ENCODE measurements at places on chromosomes 7 and 10.

- no peak for DNase-seq
Observed at GRCh38 chr7:76280408-76280807, 22.1 kb upstream of the HSPB1 start.

DNA sequence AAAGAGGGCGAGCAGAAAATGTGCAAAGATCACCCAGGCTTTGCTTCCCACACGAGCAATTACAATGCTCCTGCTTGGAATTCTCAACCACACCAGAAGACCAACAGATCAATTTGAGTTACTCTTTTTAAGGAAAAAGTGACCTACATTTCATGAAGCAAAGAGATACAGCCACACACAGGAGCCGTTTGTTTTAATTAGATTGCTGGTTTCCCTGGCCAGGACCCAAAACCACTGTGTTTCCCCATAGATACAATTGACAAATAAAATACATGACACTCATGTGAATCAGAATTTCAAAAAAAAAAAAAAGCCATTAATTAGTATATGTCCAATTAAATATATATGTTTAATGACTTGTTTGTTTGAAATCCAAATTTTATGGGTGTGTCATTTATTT is 458.3 kb downstream of the PLXDC2 start:
- no peak for DNase-seq

DNA sequence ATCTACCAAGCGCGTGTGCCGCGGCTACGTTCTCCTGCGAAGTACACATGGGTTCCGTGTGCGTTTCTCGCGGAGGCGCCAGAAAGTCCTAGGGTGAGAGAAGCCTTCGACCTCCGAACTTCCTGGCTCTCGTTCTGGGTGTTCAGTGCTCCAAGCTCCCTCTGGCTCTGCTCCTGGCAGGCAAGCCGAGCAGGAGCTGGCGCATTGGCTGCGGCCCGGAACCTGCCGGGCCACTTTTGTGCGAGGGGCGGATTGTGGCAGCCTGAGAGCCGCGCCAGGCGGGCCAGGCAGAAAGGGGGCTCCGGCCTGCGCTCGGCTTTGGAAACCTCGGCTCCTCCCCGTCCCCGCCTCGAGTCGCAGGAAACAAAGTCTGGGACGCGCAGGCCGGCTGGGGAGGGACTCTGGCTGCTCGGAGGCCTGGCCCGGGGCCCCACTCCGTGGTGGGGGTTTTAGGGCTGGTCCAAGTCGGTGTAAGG is 9.6 kb downstream of the EMX2 start:
- DNase-seq = peak; percentile 15

- DNase-seq = no peak
Observed at GRCh38 chr7:81007051-81007450, 88.2 kb upstream of the SEMA3C start.

GRCh38 chr7:127527561-127527960 is 57.8 kb downstream of the GCC1 start:
- DNase-seq = no peak

- no peak for DNase-seq
Observed at GRCh38 chr10:62182171-62182570, 86.5 kb downstream of the RTKN2 start.

GRCh38 chr10:28632584-28632945 is 44.8 kb upstream of the BAMBI start:
- DNase-seq = no peak

DNA sequence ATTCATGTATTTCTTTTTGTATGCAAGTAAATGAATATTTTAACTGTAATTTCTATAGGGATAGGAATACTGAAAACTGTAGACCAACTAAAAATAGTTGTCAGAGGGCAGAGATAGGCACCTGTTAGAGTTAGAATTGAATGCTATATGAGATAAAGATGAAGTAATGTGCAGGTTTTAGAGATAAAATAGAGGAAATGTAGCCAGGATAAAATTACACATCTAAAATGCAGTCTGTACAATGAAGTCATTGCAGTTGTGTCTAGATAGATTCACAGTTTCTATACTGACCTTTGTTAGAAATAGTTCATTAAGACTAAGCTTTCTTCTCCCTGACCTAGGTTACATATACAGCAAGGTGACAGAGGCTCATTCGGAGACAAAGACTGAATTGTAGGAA is 46.2 kb downstream of the SMNDC1 start:
- no peak for DNase-seq

GRCh38 chr7:26376175-26376917 is 84.7 kb downstream of the SNX10 start:
- peak; percentile 44 for DNase-seq

DNA sequence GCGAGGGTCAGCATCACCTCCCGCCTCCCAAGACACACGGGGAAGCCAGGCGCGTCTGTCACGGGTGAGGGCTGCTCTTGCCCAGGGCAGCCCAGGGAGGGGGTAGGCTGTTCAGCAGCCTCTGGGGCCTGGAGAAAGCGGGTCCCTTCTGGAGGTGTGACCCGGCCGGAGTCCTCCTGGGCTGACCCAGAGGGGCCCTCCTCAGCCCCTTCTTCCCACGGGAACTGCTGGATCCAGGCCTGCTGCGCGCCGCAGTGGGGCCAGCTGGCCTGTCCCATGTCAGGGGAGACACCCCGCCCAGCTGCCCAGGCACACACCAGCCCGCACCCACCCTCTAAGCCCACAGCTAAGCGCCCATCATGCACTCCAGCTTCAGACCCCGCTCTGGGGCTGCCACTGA is 41.8 kb downstream of the INSIG1 start:
- no peak for DNase-seq

GRCh38 chr10:133511907-133512528 is 15.1 kb upstream of the CYP2E1 start:
- DNase-seq = no peak

- DNase-seq = no peak
Observed at GRCh38 chr7:20980232-20980631, 193.5 kb upstream of the SP8 start.

DNA sequence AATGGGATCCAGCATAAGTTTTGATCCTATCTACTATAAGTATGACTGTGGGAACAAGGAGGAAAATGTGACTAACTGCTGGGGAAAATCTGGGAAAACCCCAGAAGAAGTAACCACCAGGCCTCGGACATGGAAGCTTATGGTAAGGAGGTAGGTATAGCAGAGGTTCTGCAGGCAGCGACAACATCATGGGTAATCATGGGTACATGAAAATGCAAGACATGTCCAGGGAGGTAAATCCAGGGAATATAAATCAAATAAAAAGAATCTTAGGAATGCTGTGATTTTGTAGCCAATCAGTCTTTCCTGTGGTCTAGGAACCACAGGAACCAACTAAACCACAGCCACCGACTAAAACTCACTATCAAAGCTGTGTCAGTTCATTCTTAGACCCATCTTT is 168.3 kb upstream of the NPY start:
- DNase-seq = no peak

GRCh38 chr7:142094861-142095260 is 16.7 kb upstream of the MGAM2 start:
- no peak for DNase-seq

GRCh38 chr7:133412942-133413341 is 160.1 kb downstream of the EXOC4 start:
- DNase-seq = no peak

GRCh38 chr7:17320102-17320497 is 21.6 kb downstream of the AHR start:
- no peak for DNase-seq

DNA sequence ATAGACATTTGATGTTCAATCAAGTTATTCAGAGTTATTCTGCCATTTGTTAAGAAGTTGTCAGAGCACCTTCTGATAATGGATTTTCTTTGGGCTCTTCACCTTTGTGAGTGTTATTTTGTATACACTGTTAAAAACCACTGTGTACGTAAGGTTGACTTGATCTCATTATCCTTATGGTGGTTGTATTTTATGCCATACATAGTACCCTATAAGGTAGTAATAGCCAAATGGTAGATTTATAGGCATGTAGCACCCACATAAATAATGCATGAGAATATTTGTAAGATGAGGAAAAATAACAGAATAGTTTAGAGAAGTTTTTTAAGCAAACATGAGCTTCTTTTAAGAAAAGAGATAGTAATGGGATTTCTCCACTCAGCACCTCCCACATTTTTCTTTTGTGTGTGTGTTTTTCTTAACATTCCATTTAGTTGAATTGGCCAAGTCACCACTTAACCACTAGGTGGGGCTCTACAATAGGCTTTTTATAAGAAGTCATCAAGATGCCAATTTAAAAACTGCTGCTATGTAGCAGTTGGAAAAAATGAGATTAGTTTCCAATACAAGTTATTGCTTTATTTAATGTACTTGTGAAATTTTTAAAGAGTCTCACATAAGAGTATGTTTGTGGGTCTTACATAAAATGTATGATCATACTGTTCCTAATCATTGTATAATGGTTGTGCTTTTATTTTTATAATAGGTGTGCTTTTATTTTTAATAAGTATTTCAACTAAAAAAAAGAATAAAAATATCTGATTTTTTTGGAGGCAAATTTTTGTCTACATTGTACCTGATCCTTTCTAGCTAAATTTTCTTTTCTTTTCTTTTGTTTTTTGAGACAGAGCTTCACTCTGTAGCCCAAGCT is 41.1 kb upstream of the STMP1 start:
- DNase-seq = no peak

GRCh38 chr7:112410092-112410491 is 40.2 kb upstream of the IFRD1 start:
- DNase-seq = no peak

DNA sequence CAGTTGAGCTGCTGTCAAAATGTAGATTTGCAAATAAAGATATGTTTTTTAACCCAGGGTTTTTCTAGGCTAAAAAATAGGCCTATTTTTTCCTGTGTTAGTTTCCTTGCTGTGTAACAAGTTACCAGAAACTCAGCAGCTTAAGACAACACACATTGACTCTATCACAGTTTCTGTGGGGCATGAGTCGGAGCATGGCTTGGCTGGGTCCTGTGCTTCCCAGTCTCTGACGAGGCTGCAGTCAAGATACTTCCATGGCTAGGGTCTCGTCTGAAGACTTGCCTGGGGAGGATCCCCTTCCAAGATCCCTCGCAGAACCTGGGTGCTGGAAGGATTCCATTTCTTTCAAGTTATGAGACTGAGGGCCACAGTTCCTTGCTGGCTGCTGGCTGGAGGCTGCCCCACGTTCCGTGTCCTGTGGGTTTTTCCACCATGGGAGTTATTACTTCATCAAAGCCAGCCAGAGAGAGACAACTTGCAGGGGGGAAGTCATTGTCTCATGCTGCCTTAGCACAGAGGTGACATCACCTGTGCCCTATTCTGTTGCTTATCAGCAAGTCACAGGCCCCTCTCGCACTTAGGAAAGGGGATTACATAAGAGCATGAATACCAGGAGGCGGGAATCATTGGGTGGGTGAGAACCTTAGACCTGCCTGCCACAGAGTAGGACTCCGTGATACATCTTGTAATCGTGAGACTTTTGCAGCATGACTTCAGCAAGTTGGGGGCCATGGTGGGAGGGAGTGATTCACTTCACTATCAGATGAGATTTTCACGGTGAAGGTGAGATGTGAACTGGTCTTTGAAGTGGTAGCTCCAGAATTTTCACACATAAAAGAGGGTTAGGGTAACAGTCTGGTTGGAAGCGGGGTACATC is 77.9 kb downstream of the CCNY start:
- no peak for DNase-seq

DNA sequence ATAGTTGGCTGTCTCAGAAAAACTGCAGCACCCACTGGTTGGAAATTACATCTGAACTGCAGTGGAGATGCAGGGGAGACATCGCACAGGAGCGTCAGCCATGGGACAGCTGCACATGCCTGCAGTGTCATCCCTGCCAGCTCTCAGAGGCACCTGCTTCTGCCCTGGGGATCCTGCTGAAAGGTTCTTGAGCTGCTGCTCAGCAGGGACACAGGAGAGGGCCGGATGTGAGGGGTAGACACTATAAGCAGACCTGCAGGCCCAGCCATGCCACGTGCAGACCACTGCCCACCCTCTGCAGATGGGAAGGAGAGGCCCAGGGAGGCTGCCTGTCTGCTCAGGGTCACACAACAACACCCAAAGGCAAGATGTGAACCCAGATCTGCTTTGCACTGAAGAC is 601.4 kb downstream of the DNAJB6 start:
- DNase-seq = no peak

- no peak for DNase-seq
Observed at GRCh38 chr10:11181978-11182377, 164.3 kb downstream of the CELF2 start.

DNA sequence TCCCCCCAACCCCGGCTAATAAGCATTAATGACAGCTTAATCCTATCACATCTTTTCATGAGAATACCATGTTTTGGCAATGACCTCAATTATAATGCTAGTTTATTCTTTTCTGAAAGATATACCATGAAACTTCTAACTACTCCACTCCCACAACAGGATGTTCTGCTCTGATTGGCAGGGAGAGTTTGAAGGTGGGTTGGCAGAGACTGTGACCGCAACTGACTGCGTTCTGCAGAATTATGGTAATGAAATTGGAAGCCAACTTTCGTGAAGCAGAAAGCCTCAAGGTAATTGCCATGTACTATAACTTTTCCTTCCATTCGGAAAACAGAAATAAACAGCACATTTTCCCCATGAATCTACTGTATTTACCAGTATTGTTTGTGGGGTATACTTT is 288.2 kb upstream of the SEMA3D start:
- no peak for DNase-seq

GRCh38 chr10:87860156-87860795 is 3.1 kb downstream of the KLLN start:
- DNase-seq = no peak

DNA sequence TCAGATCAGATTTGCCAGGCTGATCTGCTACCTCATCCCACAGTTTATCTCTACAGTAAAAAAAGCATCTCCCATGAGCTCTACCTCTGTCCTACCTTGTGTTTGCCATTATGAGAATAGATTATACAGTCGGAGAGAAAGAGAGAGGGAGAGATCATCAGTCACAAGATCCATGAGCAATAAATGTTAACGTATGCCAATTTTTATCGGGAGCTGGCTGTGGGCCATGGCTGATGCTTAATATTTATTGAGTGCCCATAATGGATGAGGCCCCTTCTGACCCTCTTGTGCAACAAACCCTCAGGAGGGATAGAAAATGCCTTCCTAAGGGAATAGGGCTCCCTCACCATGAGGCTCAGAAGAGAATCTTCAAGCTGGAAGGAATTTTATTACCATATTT is 52.8 kb downstream of the C10orf90 start:
- DNase-seq = no peak

- DNase-seq = no peak
Observed at GRCh38 chr10:103800789-103801540, 54.4 kb downstream of the SH3PXD2A start.

DNA sequence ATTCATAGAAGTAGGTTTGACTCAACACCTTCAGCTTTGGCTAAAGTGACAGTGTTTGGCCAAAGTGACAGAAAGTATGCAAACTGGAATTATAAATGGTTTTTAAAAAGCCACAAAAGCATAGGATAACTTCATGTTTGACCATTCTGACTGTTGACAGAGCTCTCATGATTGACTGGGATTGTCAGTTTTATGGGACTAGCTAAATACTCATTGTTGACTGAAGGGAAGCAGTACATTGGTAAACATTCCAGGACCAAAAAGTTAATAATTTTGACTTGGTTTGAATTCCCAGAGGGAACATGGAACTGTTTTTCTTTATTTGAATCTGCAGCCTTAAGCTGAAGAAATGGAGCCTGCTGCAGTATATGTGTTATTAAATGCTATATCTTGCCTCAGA is 84.6 kb upstream of the STEAP4 start:
- DNase-seq = no peak
